ENCODE measurements at places on chromosomes 3 and 15. TPM values are rescaled to one million over a fixed set of nuclear protein-coding genes. Genes with fewer than 3 reads are reported as not detected.

DNA sequence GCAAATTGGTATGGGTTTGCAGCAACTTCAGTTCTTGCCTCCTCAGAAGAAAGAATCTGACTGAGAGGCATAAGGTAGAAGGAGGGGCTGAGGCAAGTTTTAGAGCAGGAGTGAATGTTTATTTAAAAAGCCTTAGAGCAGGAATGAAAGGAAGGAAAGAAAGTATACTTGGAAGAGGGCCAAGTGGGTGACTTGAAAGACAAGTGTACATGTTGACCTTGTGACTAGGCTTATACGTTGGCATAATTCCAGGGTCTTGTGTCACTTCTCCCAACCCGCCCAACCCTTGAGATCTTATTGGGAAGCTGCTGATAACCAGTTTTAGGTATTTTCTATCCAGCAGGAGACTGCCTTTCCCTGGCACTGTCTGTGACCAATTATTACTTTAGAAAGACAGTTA is 436.9 kb upstream of the ZNF717 start:
- no peak for DNase-seq

DNA sequence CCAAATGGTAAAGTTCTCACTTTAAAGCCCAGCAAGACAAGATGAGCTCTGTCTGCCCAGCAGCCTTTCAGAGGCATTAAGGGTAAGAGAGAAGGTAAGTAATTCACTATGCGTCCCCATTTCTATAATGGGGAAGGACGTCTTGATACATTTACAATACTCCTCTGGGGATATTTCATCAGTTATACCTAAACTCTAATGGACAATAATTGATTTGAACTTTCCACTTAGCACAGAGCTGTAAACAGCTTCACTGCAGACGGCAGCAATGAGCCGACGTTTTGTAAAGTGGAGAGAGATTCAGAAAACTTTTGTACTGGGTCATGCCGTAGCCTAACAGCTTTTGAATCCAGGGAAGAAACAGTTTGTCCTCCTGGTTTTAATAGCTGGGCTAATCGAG is 127.4 kb downstream of the TIGIT start:
- DNase-seq, result no peak

The CIP2A gene
- 0.82 TPM for polyA plus RNA-seq

- peak; percentile 86 for DNase-seq
Measured at GRCh38 chr3:113265231-113265630, 53.9 kb downstream of the BOC start.

Measured in kidney (tissue), 22 donors.